ENCODE measurements at places on chromosomes 5 and 9. TPM values are rescaled to one million over a fixed set of nuclear protein-coding genes. Genes with fewer than 3 reads are reported as not detected.
A peak's percentile ranks its signal among the peaks of the same experiment; 100 is the strongest.

Gene MAMDC2
- total RNA-seq: 0.22 TPM

Gene IFNB1
- total RNA-seq: not detected

Gene IRX1
- 69.3 TPM for total RNA-seq

Gene STING1
- total RNA-seq: not detected

Gene IFNK
- not detected for total RNA-seq

Gene TSC1
- 89.3 TPM for total RNA-seq

Gene N4BP3
- total RNA-seq: 2.2 TPM

DNA sequence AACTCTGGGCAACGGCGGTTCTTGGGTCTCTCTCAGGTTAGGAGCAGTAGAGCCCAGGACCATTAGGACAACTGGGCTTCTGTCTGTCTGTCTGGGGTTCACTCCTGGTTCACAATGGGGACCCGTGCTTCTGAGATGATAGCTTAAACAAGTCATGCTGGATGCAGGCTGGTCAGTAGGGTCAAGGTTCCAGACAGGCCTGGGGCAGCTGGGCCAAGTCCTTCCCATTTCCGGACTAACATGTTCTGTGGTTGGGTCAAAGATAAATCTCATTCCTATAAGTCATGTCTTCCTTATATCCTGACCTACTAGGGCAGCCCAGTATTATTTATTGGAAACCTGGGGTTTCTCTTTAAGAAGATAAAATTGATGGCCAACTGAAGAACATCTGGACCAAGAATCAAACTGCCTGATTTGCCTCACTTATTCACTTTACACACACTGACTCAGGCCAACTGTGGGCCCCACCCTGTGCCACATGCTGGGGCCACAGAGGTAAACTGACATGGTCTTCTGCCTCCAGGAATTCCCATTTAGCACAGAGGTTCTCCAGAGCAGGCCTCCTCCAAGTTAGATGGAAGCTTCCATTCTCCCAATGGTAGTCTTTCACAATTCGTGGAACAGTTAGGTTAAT lies 8.3 kb downstream of the HDHD3 start:
- DNase-seq: no peak

DNA sequence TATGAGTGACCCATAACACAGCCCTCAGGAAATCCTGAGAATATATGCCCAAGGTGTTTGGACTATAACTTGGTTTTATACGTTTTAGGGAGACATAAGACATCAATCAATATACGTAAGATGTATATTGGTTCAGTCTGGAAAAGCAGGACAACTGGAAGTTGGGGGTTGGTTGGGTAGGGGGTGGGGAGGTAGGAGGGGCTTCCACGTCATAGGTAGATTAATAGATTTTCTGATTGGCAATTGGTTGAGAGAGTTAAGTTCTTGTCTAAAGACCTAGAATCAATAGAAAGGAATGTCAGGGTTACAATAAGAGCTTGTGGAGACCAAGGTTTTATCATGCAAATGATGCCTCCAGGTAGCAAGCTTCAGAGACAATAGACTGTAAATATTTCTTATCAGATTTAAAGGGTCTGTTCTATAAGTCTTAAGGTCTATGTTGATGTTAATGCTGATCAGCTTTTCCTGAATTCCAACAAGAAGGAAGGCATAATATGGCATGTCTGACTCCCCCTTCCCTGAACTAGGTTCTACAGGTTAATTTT lies 2267.7 kb upstream of the ACO1 start:
- no peak for DNase-seq

DNA sequence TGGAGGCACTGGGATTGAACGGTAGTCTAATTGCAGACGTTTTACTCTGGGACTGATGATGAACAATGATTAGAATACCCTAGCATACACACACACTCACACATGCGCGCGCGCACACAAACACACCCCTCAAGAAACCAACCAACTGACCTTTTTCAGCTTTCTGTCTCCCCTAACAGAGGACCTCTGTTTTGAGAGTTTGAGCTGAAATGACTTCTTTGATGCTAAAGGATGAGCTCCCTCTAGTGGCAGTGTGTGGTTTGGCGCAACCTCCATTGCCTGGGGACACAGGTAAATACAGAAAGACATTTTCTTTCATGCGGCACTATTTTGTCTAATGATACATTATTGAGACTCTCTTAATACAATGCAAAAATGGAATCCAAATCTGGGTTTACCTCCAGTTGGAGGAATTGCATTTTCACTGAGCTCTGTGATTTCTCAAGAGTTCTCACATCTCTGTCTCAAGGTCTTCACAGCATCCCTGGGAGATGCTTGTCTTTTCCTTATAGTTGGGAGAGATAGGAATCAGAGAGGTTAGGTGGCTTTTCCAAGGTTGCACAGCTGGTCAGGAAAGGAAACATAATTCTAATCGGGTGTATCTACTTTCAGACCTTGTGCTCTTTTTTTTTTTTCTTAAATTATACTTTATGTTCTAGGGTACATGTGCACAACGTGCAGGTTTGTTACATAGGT lies 187.5 kb downstream of the TMEM38B start:
- peak; percentile 80 for DNase-seq

DNA sequence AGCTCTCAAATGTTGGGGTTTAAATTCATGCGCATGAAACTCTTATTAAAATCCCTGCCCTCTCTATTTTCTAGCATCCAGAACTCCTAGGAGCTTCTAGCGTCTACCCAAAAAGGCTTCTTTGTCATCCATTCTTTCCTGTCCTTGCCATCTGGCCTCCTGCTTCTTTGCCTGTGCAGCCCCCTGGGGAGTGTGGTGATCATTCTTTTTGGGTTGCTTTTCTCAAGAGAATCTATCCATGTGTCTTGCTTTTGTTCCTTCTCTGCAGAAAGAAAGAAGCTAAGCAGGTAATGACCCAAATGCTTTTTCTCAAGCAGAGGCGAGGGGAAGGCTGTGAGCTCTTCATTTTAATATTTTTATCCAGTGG lies 26.6 kb downstream of the SKP2 start:
- peak; percentile 33 for DNase-seq

GRCh38 chr5:7815892-7816534 lies 34.9 kb downstream of the CFAP90 start:
- peak; percentile 96 for DNase-seq

DNA sequence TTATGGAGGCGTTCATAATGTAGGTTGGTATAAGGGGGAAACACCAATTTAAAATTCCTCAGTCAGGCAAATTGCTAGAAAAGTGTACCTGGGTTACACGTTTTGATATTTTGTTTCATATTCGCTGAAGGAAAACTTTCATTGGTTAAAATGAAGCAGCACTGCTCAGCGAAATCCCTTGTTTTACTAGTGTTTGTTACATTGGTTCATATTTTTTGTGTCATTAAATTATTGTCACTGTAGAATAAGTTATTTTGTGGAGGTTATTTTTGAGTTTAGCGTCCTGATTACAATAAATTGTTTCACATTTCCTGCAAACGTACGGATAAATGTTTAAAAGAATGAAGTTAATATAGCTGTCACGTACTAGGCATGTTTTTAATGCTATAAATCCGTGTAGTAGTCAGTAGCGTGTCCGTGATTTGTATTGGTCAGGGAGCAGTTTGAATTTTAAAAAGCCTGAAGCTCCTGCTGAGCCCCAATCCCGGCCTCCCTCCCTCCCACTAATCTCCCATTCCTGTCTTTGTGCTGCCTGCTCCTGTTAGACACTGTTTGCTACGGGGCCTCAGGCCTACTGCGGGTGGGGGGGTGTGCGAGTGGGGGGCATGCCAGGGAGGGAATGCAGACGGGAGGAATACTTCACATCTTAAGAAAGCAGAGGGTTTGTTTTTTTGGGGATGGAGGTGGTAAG lies 2.0 kb downstream of the NIPBL start:
- peak; percentile 55 for DNase-seq

GRCh38 chr9:105245891-105246161 lies 1.4 kb downstream of the SLC44A1 start:
- no peak for DNase-seq

Measured in glutamatergic neuron (in vitro differentiated cells).